ENCODE measurements at places on chromosomes 13 and 19.

DNA sequence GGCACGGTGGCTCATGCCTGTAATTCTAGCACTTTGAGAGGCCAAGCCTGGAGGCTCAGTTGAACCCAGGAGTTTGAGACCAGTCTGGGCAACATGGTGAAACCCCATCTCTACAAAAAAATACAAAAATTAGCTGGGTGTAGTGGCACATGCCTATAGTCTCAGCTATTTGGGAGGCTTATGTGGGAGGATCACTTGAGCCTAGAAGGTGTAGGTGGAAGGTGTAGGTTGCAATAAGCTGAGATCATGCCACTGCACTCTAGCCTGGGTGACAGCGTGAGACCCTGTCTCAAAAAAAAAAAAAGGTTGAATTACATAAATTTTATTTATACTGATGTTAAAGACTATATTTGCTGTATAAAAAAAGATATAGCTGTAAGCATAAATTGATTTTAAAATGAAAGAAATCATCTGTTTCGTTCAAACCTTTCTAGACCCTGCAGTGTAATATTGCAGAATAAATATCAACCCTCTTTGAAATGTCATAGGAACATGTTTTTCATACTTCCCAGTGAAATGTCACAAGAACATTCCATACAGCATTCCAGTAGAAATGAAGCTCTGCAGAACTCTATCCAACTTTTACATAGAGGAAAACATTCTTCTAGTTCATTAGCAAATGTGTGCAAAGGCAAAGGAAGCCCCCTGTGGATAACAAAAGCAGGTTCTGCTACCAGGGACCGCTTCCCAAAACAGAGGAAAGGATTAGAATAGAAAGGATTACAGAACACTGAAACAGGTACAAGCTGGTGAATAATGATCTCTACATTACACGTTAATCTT lies 76.0 kb downstream of the CAB39L start:
- H3K27ac ChIP-seq: no peak overlapping the region
- H3K27me3 ChIP-seq: no peaks in the 10 kb centered on the region
- no peak overlapping the region for H3K4me3 ChIP-seq

GRCh38 chr13:110757296-110757695 lies 43.8 kb downstream of the ING1 start:
- no peak overlapping the region for H3K4me3 ChIP-seq
- H3K27ac ChIP-seq: no peak overlapping the region
- H3K36me3 ChIP-seq: no peaks in the 10 kb centered on the region
- H3K27me3 ChIP-seq: peaks cover 4% of the 10 kb centered on the region
- H3K4me1 ChIP-seq: no peaks in the 10 kb centered on the region

- no peak for DNase-seq
- H3K4me3 ChIP-seq: no peak overlapping the region
- H3K27ac ChIP-seq: no peak overlapping the region
- H3K4me1 ChIP-seq: peaks cover 3% of the 10 kb centered on the region
- H3K27me3 ChIP-seq: no peaks in the 10 kb centered on the region
Measured at GRCh38 chr19:36046443-36047050, 7.5 kb downstream of the THAP8 start.

DNA sequence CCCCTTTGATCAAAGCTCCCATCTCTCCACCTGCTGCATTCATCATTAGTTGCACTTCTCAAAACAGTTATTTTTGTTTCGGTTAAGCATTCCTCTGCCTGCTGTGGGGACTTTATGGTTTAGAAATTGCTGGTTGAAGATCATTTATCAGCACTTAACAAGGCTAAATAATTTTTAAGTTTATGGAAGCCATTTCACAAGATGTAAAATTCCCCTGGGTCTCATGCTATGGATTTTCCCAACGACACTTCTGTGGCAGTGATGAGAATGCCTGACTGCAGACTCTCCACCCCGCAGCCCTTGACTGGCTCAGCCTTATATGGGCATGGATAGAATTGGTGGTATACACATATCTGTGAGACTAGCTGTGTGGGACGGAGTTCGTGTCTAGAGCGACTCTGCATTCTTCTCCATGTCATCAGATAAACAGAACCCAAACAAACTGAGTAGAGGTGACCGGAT lies 52.8 kb downstream of the COL4A2 start:
- H3K27me3 ChIP-seq: no peaks in the 10 kb centered on the region
- H3K27ac ChIP-seq: no peak overlapping the region
- no peak for DNase-seq
- H3K36me3 ChIP-seq: peaks cover 2% of the 10 kb centered on the region

GRCh38 chr13:25943658-25944057 lies 108.2 kb downstream of the SHISA2 start:
- no peak overlapping the region for H3K4me3 ChIP-seq
- no peaks in the 10 kb centered on the region for H3K27me3 ChIP-seq
- H3K36me3 ChIP-seq: no peaks in the 10 kb centered on the region
- H3K4me1 ChIP-seq: peaks cover 15% of the 10 kb centered on the region
- no peak for DNase-seq

GRCh38 chr13:97108530-97108900 lies 113.6 kb upstream of the MBNL2 start:
- no peaks in the 10 kb centered on the region for H3K27me3 ChIP-seq
- H3K36me3 ChIP-seq: no peaks in the 10 kb centered on the region
- no peak for DNase-seq
- H3K4me1 ChIP-seq: peaks cover 8% of the 10 kb centered on the region
- no peak overlapping the region for H3K27ac ChIP-seq
- H3K4me3 ChIP-seq: no peak overlapping the region

DNA sequence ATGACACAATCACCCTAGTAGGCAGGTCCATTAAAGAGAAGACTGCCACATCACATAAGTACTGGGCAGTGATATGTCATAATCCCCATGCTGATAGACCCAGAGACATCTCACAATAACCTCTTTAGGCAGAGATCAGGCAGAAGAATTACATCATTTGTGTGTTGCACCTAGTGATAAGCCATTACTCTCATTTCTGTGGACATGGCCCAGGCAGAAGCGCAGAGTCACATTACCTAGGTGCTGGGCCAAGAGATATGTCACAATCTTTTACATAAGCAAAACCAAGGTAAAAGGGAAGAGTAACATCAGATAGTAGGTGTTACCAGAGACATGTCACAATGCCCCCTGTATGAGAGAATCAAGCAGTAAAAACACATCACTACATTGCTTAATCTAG lies 71.9 kb downstream of the ZNF726 start:
- H3K4me1 ChIP-seq: no peaks in the 10 kb centered on the region
- no peak for DNase-seq
- no peaks in the 10 kb centered on the region for H3K36me3 ChIP-seq
- no peak overlapping the region for H3K4me3 ChIP-seq
- no peak overlapping the region for H3K27ac ChIP-seq

GRCh38 chr19:7933828-7934725 lies 8.1 kb upstream of the CTXN1 start:
- H3K27me3 ChIP-seq: no peaks in the 10 kb centered on the region
- peaks cover 13% of the 10 kb centered on the region for H3K4me1 ChIP-seq
- no peak for DNase-seq
- peaks cover 37% of the 10 kb centered on the region for H3K36me3 ChIP-seq
- no peak overlapping the region for H3K4me3 ChIP-seq
- no peak overlapping the region for H3K27ac ChIP-seq

GRCh38 chr19:3838661-3839060 lies 30.2 kb downstream of the ZFR2 start:
- no peak overlapping the region for H3K4me3 ChIP-seq
- no peaks in the 10 kb centered on the region for H3K4me1 ChIP-seq
- peaks cover 51% of the 10 kb centered on the region for H3K27me3 ChIP-seq
- no peaks in the 10 kb centered on the region for H3K36me3 ChIP-seq

DNA sequence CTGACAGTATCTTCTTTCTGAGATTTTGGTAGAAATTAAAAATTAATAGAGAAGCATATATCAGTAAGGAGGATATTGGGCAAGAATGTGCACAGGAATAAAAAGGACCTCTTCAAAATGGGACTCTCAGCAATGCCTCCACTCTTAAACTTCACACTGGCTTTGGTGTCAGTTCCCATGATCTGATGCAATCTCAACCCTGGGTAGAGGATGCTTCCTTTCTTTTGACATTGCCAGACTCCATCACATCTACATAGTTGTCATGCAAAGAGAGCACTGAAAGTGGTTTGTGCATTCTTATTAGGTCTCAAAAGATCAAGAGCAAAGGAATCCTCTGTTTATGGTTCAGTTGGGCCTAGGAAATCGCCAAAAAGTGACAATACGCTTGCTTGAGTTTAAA lies 26.3 kb downstream of the STARD13 start:
- H3K4me3 ChIP-seq: no peak overlapping the region
- H3K27me3 ChIP-seq: no peaks in the 10 kb centered on the region
- H3K27ac ChIP-seq: no peak overlapping the region
- peaks cover 3% of the 10 kb centered on the region for H3K36me3 ChIP-seq

GRCh38 chr13:97460853-97461252 lies 26.9 kb downstream of the RAP2A start:
- no peak overlapping the region for H3K27ac ChIP-seq
- H3K4me1 ChIP-seq: no peaks in the 10 kb centered on the region
- no peaks in the 10 kb centered on the region for H3K27me3 ChIP-seq
- no peak overlapping the region for H3K4me3 ChIP-seq
- H3K36me3 ChIP-seq: peaks cover 1% of the 10 kb centered on the region
- DNase-seq: no peak

GRCh38 chr13:80458543-80458942 lies 117.6 kb upstream of the SPRY2 start:
- H3K36me3 ChIP-seq: no peaks in the 10 kb centered on the region
- H3K4me1 ChIP-seq: peaks cover 2% of the 10 kb centered on the region
- H3K27ac ChIP-seq: no peak overlapping the region
- DNase-seq: no peak

DNA sequence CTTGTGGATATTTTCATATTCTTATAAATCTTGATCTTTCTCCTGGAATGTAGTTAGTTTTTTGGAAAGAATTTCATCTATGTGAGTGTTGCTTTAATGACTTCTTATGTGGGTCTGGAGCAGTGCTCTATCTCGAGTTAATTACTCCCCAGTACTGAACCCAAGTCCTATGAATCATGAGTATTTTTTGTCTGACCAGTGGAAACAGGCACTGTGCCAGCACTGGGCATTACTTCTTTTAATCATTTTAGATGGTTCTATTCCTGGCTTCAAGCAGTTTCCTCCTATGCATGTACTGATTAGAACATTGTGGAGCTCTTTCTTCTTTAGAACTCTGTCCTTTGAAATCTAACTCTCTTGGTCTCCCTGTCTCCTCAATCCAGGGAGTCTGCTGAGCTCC lies 466.3 kb downstream of the PCDH17 start:
- no peaks in the 10 kb centered on the region for H3K4me1 ChIP-seq
- H3K4me3 ChIP-seq: no peak overlapping the region
- H3K36me3 ChIP-seq: no peaks in the 10 kb centered on the region
- H3K27ac ChIP-seq: no peak overlapping the region
- H3K27me3 ChIP-seq: no peaks in the 10 kb centered on the region
- DNase-seq: no peak

DNA sequence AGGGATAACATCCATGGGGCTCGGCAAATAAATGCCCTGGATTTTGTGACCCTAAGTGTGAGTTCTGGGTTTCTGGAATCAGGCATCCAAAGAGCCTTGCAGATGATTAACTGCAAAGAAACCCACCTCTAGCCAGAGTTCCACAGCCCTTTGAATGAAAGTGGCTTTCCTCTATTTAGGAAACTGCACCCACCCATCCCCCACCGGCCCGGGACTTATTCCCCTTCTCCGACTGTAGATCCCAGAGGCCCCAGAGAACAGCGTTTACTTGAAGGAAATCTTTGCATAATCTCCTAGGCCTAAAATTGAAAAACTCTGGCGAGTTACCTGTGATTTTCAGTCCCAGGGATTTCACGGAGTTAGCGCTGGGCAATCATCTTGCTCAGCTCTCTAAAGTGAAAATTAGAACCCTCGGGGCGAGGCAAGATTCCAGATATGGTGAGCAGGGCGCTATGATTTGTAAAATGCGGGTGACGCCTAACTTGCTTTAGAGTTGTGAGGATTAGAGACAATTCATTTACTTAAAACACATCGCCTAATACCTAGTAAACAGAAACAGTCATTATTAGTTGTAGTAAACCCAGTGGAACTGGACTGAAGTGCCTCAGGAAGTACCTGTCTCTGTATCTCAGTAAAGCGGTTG lies 9.4 kb downstream of the URAD start:
- no peaks in the 10 kb centered on the region for H3K36me3 ChIP-seq
- no peak overlapping the region for H3K4me3 ChIP-seq
- H3K27me3 ChIP-seq: peaks cover 95% of the 10 kb centered on the region

DNA sequence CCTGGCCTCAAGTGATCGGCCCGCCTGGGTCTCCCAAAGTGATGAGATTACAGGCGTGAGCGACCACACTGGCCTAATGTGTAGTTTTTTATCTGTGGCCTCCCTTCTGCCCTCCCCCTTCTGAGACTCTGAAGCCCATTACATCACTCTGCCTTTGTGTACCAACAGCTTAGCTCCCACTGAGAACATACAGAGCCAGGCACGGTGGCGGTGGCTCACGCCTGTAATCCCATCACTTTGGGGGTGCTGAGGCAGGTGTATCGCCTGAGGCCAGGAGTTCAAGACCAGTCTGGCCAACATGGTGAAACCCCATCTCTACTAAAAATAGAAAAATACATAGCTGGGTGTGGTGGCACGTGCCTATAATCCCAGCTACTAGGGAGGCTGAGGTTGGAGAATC lies 12.6 kb downstream of the NCR1 start:
- no peak for DNase-seq
- no peaks in the 10 kb centered on the region for H3K27me3 ChIP-seq
- no peaks in the 10 kb centered on the region for H3K36me3 ChIP-seq
- H3K27ac ChIP-seq: no peak overlapping the region
- no peak overlapping the region for H3K4me3 ChIP-seq

DNA sequence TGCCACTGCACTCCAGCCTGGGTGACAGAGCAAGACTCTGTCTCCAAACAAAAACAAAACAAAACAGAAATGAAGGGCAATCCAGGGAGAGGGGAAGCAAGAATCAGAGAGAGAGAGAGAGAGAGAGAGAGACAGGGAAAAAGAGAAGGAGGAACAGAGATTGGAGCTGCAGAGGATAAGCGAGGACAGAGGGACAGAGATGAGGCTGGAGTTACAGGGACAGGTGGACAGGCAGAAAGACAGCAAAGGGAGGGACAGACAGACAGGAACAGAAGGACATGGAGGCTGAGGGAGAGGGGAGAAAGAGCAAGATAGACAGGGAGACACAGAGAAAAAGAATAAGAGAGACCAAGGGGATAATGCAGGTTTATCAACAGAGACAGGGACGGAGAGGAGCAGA lies 1.3 kb upstream of the CRX start:
- no peak overlapping the region for H3K4me3 ChIP-seq
- H3K27ac ChIP-seq: no peak overlapping the region
- H3K4me1 ChIP-seq: no peaks in the 10 kb centered on the region
- H3K36me3 ChIP-seq: no peaks in the 10 kb centered on the region

DNA sequence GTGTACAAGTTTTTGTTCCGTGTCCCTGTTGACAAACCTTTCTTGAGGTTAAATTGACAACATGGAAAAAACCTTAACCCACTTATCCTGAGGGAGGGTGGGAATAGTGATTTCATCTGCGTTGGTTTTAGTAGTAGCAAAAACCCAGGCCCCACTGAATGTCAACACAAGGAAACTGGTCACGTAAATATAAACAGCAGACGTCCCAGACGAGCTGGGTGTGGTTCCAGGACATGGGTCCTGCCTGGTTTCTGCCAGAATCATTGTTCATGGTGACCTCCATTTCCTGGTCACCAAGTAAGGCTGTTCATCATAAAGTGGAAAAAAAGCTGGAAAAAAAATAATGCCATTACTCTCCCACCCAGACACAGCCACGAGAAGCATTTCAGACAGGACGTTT lies 16.9 kb upstream of the F2RL3 start:
- H3K4me3 ChIP-seq: no peak overlapping the region
- no peak overlapping the region for H3K27ac ChIP-seq
- DNase-seq: no peak

All from keratinocyte (primary cell).